Mesenteric fat pad (tissue), 1 donor: ENCODE measurements at places on chromosomes 16 and 17.

DNA sequence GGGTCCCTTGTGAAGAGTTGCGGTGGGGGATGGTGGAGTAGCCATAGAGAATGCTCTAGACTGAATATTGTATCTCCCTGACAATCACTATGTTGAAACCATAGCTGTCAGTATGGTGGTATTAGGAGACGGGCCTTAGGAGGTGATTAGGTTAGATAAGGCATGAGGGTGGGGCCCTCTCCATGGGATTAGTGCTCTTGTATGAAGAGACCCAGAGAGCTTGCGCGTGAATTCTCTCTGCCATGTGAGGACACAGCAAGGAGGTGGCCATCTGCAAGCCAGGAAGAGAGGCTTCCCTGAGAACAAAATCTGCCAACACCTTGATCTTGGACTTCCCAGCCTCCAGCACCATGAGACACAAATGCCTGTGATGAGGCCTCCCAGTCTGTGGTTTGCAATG lies 34.5 kb upstream of the MGAT5B start:
- DNase-seq: no peak

GRCh38 chr16:64453646-64454045 lies 668.2 kb downstream of the CDH11 start:
- DNase-seq: no peak

DNA sequence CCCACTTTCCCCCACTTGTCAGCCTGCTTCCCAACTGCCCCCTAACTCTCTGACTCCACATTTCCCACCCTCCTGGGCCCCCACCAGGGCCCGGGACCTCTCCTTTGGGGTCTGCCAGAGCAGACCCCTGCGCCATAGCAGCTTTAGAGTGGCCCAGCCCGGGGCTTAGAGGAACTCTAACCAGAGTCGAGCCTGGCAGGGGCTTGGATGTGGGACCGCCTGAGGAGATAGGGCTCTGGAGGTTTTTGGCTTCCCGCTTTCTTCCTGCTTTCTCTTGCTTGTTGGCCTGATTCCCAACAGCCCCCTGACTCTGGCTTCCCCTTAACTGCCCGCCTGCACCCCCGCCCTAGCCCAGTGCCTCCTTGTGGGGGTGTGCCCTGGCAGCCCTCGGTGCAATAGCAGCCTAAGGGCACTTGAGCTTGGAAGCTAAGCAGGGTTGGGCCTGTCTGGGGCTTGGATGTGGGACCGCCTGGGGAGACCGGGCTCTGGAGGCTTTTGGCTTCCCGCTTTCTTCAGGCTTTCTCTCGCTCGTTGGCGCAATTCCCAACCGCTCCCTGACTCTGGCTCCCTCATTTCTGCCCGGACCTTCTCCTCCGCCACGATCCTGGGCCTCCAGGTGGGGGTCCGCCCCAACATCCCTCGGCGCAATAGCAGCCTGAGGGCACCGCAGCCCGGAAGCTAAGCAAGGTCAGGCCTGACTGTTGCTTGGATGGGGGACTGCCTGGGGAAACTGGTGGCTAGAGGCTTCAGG lies 2292.0 kb downstream of the TP53TG3F start:
- DNase-seq: no peak

DNA sequence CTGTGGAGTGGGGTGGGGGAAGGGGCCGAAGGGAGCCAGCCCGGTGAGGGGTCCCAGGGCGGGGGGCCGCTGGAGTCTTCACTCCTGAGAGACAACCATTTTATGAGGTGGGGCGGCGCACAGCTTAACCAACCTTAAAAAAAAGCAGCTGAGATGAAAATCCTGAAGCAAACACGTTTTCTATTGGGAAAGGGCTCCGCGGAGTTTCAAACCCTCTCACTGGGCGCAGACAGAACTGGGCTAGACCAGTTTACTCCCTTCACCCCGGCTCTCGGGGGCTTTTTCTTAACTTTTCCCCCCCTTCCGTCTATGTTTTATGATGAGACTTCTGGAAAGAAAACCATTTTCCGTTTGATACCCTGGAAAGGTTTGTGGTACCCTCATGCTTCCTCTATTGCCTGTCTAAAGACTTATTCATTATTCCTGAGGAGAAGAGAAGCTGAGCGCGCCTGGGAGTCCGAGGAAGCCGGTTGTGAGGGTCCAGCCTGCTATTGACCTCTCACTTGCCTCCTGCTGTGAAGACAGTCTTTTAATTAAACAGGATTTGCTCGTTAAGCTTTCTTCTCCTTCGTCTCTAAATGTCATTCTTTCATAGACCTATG lies 482 bp upstream of the SSH2 start:
- no peak for DNase-seq

GRCh38 chr16:4376893-4377572 lies 5.4 kb downstream of the VASN start:
- no peak for DNase-seq

DNA sequence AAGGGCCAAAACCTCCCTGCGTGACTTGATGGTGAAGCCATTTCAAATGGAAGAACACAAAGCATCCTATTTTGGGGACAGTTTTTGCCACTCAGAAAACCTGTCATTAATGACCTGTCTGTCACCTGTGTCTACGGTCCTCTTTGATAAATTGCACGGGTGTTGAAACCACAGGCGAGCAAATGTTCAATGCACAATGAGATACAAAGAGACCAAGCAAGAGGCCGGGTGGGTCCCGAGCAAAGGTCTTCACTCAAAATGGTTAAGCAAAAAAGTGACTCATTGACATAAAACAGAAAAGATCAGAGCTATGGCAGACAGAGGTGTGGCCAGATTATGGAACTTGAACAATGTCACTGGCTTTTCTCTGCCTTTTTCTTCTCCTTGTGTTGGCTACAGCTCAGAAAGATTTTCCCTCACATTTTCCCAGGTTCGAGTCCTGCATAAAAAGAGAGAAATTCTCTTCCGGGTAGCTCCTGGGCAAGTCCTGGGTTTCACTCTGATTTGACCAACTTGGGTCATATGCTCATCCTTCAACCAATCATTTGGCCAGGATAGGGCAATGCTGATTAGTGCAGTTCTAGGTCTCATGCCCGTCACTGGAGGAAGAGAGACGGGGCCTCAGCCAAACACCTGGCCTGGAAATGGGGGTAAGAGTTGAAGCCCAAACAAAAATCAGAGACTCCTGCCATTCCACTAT lies 92.2 kb downstream of the CMC2 start:
- no peak for DNase-seq

DNA sequence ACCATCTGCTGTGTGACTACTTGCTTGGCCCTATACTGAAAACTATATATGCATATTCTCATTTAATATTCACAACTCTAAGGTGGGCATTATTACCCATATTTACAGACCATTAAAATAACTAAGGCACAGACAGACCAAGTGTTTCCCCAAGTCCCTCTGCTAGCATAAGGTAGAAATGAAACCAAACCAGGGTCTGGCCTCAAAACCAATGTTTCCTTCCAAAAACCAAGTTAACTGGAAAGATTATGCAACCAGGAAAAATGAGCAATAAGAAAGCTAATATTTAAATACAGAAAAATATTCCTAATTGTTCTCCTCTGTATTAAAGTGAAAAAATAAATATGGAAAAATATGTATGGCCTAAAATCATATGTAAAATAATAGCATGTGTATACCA lies 50.1 kb downstream of the XPO6 start:
- DNase-seq: no peak

GRCh38 chr17:82848022-82848592 lies 8.3 kb upstream of the ZNF750 start:
- DNase-seq: no peak

DNA sequence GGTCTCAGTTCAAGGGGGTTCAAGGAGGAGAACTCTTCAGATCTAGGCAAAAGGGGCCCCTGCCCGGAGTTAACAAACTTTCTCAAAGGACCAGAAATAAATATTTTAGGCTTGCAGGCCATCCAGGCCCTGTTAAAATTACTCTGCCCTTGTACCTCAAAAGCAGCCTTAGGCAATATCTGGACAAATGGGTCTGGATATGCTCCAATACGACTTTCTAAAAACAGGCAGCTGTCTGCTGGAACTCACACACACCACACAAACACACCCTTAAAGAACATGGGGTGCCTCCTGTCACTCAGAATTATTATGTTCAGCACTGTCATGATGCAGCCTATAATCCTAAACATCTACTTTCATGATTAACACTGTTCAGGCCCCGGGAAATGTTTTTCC lies 75.5 kb downstream of the TMEM132E start:
- no peak for DNase-seq

DNA sequence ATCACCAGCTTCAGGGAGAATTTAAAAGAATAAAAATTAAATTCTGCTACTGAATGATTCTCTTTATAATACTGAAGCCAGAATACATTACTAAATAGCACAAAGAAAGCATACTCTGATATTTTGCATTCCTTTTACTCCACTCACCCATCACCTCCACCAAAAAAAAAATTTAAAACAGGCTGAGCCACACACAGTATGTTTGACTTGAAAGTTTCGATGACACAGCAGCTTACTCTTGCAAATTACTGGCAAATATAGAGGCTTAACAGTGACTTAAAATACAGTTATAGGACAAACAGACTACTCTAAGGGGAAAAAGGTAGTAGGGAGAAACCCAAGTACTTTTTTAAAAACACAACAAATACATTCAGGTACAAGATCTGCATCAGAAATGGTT lies 39.2 kb downstream of the GPATCH8 start:
- DNase-seq: no peak

GRCh38 chr16:58127033-58127556 lies 2.1 kb downstream of the CFAP20 start:
- DNase-seq: peak; percentile 28

DNA sequence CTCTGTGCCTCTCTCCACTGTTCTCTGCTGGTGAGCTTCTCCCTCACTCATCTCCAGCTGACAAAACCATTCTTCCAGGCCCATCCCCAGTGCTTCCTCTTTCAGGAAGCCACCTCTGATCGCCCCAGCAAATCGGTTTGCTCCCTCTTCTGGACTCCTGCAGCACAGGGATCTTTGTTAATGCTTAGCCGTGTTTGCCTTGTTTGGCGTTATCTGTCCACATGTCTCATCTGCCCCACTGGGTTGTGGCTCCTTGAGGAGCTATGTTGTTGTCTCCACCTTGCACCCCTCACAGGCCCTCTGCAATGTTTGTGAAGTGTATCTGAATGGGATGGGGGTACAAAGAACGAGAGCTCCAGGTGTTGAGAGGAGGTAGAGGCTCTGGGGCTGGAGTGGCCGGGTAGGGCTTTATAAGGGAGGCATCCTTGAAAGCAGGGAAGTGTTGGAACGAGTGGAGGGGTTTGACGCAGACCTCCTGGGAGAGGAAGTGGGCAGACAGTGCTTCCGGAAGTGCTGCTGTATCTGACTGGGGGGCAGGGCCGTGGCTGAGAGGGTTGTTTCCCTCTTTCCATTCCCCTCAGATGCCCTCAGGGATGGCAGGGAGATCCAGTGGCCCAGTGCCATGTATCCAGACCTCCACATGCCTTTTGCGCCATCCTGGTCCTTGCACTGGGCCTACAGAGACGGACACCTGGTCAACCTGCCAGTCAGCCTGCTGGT lies 27.8 kb downstream of the CASKIN2 start:
- DNase-seq: no peak

- no peak for DNase-seq
These were observed 19.5 kb downstream of the ACSF3 start for GRCh38 chr16:89113152-89113547.

DNA sequence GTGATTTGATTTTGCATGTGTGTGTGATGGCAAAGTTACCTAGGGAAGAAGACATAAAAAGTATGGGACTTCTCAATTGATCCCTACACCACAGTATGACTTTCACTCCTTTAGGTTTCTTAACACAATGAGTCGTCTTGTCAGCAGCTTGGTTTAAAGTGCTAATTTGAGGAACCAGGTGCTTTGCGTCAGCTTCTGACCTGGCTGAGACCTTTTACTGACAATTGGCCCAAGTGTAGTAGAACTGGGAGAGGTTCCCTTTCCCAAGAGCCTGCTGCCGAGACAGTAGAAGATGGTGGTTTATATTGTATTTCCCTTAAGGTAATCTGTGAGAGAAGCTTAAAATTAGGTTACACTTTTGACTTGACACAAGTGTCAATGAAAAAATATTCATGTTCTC lies 54.9 kb downstream of the LDHD start:
- DNase-seq: no peak

GRCh38 chr17:79057737-79058385 lies 16.8 kb upstream of the ENGASE start:
- no peak for DNase-seq

DNA sequence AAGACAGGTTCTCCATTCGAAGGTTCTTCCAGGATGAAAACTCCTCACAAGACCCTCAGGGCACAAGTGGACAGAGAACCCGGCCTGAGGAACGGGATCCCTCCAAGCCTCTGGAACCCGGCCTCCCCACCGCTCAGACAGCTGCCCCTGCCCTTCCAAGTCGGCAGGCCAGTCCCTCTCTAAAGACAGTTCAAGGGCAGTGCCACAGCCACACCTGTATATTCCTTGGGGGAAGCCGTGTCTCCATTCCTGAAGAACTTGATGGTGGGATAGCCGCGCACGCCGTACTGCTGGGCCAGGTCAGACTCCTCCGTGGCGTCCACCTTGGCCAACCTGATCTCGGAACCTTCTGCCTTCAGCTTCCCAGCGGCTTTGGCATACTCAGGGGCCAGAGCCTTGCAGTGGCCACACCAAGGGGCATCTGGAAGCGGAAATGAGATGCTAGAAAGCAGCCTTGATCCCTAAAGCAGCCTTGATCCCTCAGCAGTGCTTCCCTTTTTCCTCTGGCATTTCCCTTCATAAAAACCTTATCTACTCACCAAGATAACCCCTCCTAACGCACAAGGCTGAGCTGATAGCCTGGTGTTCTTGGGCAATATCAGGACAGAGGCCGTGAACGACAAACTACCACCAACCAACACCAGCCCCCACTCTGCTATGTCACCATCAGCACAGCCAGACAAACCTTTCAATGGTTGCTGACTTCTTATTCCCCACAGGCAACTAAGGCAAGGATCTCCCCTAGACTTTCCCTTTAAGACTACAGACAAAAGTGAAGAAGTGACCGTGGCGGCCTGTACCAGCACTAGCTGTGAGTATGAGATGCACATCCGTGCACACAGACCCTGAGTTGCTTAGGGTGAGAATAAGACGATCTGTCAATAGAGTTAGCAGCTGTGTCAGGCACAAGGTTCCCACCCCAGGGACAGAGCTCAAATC lies 1.1 kb downstream of the P4HB start:
- DNase-seq: no peak
